Activated T-cell treated with anti-CD3 and anti-CD28 coated beads, Interleukin-2, amount 50 U/mL, for 4 hours (primary cell): ENCODE measurements at places on chromosomes 12 and 14.

DNA sequence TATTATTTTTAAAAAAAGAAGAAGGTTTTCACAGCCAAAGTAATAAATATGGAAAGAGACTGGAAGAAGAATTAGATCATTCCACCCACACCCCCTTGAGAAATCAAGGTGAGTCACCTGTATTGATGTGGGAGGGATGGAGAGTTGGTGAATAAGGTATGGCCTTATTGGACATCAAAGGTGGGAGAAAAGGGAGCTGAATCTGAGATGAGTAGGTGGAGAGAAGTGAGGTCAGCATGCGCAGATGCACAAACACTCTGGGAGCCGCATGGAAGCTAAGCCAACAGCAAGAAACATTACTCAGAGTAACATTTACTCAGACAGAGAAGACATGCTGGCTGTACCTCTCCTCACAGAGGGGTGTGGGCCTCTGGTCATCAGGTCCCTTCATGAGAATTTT is 113.1 kb upstream of the FOXG1 start:
- no peak for DNase-seq

GRCh38 chr12:62537551-62537950 is 70.9 kb downstream of the MON2 start:
- no peak for DNase-seq

- DNase-seq, result no peak
Observed at GRCh38 chr12:58252914-58253313, 311.5 kb downstream of the ATP23 start.

- no peak for DNase-seq
Observed at GRCh38 chr12:76318773-76319594, 29.2 kb downstream of the BBS10 start.

- DNase-seq, result no peak
Observed at GRCh38 chr12:100375038-100375735, 18.3 kb downstream of the SLC17A8 start.

- DNase-seq, result no peak
Observed at GRCh38 chr12:122042910-122043309, 21.2 kb downstream of the BCL7A start.

- DNase-seq, result no peak
Observed at GRCh38 chr12:89349814-89350213, 2.5 kb downstream of the DUSP6 start.
